GM12892 (cell line): ENCODE measurements at places on chromosomes 11 and 22.

DNA sequence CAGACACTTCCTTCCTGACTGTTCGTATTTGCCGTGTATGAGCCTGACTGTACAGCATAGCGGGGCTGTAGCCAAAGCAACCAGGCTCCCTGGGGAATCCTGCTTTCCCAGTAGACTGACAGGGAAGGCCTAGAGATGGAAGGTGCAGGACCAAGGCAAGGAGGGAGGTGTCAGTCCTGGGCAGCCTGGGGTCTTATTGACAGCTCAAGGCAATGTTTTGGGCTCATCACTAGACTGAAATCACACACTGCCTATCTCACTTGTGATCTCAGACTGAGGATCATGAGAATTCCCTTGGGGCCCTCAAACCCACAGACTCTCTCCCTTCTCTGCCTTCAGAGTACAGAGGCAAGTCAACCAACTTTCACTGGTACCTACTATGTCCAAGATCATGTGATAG lies 346.8 kb upstream of the NARS2 start:
- no peak for DNase-seq

- DNase-seq: no peak
These were observed 21.6 kb upstream of the GDPD4 start for GRCh38 chr11:77322926-77323590.

DNA sequence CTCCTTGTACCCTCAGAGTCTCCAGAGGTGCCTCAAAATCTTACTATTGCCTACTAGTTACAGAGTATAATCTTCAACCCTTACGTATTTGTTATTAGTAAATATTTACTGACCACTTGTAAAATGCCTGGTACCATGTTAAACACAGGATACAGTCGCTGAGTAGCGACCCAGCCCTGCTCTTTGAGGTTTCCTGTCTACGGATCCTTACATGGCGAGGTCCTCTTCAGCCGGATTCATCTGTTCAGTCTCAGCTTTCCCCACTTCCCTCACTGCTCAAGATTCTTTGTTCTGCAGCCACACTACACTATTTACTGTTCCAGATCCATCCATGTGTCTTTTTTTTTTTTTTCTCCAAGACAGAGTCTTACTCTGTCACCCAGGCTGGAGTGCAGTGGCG lies 13.2 kb upstream of the TTC36 start:
- no peak for DNase-seq

GRCh38 chr11:83054904-83055380 lies 16.8 kb downstream of the RAB30 start:
- DNase-seq: no peak

GRCh38 chr22:21447694-21448402 lies 19.3 kb upstream of the TMEM191C start:
- no peak for DNase-seq

GRCh38 chr22:36977401-36977861 lies 41.8 kb downstream of the TST start:
- DNase-seq: peak; percentile 64

- no peak for DNase-seq
These were observed 452.4 kb upstream of the DDI1 start for GRCh38 chr11:103584021-103584420.

GRCh38 chr11:46252373-46252914 lies 25.0 kb upstream of the CREB3L1 start:
- no peak for DNase-seq

- no peak for DNase-seq
These were observed 404.3 kb upstream of the TENM4 start for GRCh38 chr11:79845002-79845709.

DNA sequence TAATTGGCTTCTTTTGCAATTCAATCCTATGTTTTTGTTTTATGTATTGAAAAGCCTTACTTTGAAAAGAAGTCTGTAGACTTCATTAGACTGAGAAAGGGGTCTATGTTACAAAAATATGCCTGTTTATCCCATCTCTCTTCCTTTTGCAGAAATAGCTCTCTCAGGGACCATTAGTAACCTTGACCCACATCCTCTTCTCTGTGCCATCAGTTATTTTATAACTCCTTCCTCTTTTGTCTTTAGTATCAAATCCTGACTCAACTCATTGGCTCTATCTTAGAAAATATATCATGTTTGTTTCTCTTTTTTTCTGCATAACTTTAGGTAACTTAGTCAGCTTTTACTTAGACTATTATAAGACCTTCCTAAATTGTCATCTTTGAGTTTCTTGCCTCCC lies 20.3 kb downstream of the ZC3H12C start:
- DNase-seq: no peak

DNA sequence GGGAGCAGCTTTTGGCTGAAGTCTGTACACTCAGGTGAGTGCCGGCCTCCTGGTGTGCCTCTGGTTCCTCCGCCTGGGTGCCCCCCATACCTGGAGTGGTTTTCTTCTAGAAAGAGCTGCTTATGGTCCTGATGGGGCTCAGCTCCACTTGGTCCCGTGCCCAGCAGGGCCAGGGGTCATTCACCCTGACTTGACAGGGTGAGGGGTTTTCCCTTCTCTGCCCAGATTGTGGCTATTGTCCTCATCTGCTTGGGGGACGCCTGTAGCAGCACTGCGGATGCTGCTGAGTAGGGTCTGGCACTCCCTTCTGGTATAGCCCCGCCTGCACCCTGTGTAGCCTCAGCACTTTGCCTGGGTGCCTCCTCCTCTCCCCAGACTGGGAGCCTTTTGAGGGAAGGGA lies 8.2 kb downstream of the OMP start:
- DNase-seq: no peak

DNA sequence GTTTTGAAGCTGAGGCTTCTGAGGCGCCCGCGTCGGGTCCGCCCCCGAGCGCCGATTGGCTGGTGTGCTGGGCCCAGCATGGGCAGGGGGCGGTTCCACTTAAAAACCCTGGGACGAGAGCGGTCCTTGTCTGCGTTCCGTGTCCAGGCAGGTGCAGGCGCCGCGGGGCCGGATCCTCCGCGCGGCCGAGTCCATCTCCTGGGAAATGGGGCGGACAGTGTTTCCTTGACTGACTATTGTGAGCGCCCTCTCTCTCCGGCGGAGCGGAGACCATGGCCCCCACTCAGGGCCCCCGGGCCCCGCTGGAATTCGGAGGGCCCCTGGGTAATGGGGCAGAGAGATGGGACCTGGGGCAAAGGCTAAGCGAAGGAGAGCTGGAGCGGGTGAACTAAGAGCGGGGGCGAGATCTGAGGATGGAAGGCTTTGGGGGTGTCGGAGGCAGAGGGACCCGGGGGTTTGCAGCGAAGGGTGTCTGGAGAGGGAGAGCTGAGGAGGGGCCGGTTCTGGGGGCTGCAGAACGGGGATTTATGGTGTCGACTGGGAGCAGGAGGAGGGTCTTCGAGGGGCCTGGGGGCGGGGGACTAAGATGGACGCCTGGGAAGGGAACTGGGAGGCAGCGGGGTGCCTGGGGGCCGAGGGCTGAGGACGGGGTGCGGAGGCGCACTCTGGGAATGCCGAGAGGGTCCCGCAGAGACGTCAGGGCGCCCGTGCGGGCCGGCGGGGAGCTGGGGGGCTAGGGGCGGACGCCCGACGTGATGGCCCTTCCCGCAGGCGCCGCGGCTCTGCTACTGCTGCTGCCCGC lies at the start of gene TM7SF2:
TM7SF2 (plus strand) TSS at position 129 of the 802 bp plus-strand sequence; CDS start at position 273, 144 bp downstream.
- DNase-seq: peak; percentile 97

GRCh38 chr22:24473284-24473683 lies 21.8 kb upstream of the UPB1 start:
- DNase-seq: no peak

DNA sequence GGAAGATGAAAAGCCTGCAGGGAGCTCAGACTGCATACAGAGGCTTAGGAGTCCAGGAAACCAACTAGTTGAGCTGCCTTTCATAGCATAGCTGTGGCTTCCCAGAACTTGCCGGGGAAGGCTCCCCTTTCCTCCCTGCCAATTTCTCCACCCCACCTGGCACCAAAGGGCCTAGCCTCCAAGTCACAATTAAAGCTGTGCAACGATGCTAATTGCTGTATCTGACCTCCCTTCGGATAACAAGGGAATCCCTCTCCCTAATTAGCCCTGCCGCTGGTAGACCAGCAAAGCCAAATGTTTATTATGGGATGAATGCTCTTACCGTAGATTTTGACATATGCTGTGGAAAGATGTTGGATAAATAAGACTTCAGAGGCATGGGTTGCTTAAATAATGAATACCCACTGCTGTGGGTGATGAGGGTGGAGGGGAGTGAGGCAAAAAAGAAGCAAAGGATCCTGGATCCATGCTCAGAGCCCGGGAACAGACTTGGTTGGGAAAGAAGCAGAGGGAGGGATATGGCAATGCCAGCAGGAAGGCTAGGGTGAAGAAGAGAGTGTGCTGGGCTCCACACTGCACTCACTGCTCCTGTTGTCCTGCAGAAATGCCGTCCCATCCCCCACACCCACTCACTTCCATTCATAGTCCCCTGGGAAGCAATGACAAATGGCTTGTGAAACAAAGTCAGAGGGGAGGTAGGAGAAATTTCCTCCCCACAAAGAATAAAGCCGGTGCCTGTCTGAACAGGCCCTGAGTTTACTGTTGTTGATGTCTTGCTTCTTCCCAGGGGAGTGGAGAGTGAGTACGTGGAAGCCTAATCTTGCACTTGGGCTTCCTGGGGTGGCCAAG lies 608.1 kb upstream of the CADM1 start:
- DNase-seq: no peak

GRCh38 chr11:79157738-79158137 lies 283.1 kb downstream of the TENM4 start:
- no peak for DNase-seq

DNA sequence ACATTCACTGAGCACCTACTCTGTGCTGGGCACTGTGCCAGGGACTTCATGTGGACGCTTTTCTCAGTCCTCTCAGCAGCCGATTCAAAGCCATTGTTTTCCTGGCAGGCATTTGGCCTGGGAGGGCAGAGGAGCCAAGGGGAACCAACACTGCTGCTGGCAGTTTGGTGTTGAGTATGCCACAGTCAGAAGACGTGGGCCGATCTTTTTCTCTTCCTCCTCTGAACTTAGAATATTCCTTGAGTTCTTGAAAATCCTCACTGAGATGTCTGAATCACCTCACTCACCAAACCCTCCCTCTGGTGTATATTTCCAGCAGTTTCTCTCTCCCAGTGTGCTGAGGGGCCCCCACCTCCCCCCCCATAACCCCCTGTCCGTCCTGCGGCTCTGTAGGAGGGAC lies 114.5 kb upstream of the CRYBB3 start:
- DNase-seq: no peak

DNA sequence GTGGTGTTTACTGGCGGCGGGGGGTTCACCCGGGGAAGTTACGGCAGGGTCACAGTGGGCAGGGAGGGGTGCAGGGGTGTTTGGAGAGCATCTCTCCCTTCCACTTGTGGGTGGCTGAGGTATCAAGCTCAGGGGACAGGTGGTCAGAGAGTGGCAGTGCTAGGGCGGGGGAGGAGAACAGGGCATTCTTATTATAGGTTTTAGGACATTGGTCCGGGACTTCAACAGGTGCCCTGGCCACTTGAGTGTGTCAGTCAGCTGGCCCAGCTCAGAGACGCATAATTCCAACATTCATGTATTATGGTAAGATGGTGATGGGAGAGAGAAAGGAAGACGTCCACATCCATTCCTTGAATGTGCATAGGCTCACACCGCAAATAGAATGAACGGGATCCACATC lies 101.7 kb downstream of the TEAD1 start:
- DNase-seq: no peak

DNA sequence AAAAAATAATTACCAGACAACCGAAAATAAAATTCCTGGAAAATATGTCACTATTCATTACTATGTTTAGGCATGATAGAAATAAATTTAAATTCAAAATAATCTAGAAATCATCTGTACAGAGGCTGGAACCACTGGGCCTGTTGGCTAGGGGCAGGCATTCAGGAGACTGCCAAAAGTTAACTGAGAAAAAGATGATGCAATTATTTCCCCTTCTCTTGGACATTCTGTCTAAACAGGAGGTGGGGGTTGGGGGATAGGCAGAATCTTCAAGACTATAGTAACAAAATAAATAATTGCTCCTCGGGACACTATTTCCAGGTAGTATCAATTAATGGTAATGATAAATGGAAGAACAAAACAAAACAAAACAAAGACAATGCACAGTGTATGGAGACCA lies 14.1 kb downstream of the BTBD10 start:
- DNase-seq: no peak

DNA sequence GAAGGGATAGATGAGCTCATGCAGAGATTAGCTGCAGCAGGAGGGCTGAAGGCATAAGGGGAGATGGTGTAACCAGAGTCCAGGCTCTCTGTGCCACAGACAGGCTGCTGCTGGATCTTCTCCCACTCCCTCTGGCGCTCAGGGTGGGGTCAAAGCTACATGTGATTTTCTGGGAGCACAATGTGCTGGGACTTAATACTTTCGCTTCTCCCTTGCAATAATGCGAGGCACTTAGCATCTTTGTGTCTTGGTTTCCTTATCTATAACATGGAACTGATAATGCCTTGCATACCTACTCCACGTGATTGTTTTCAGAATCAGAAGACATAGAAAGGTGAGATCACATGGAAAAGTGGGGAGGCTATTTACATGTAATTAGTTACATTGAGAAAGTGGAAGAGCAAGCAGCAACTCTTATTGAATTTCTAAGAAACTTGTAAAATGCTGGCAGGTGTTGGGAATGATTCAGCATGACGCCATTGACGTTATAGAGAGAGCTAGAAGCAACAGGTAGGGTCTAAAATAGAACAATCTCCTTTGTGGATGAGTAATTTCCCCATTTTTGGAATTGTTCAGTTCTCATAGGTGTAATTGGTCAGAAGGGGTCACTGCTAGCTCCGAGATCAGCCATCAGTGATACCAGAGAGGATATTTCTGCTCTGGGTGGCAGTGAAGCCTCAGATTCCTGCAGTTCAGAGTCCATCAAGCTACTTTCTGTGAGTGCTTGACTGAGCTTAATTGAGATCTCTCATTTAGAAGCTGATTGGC lies 8.2 kb upstream of the OR9I1 start:
- DNase-seq: no peak

- DNase-seq: peak; percentile 65
These were observed 3.5 kb downstream of the OSM start for GRCh38 chr22:30262917-30263741.

- DNase-seq: no peak
These were observed 29.0 kb downstream of the FBLN1 start for GRCh38 chr22:45531441-45532234.

- no peak for DNase-seq
These were observed at the start of gene PRDM11 for GRCh38 chr11:45146072-45147016. Gene PRDM11 (plus strand): TSS chr11:45146639. CDS start chr11:45181767, 35,128 bp downstream.

GRCh38 chr11:73034777-73035176 lies 107.3 kb downstream of the FCHSD2 start:
- no peak for DNase-seq

- no peak for DNase-seq
These were observed 10.0 kb upstream of the KCTD14 start for GRCh38 chr11:78033040-78033439.

DNA sequence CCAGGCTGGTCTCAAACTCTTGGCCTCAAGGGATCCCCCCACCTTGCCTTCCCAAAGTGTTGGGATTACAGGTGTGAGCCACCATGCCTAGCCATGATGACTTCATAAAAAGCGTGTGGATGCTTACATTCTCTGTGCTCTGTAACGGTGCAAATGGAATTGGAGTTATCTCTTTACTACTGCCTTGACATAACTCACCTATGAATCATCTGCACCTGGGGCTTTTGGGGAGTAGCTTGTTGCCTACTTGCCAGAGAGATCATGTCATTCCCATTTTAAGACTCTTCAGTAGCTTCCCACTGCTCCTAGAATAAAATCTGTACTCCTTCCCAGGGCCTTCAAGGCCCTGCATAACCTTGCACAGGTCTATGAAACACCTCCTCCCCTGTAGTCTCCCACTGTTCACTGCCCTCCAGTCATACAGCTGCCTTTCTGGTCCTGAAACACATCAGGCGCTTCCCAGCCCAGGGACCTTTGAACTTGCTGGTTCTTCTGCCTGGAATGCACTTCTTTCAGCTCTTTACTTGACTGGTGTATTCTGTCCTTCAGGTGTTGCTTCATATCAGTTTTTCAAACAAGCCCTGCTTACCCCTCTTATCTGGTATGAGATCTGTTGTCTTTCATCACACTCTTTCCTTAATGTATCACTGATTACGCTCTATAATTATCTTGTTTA lies 19.6 kb upstream of the MOGAT2 start:
- DNase-seq: no peak
